ENCODE measurements at places on chromosomes 13 and 19. TPM values are rescaled to one million over a fixed set of nuclear protein-coding genes. Genes with fewer than 3 reads are reported as not detected.

- peaks cover 5% of the 10 kb centered on the region for H3K36me3 ChIP-seq
- no peak for DNase-seq
- peaks cover 67% of the 10 kb centered on the region for H3K4me1 ChIP-seq
- H3K27ac ChIP-seq = peak overlapping the region; percentile 62
Measured at GRCh38 chr13:40653527-40654318, 12.7 kb downstream of the FOXO1 start.

- H3K4me1 ChIP-seq = peaks cover 64% of the 10 kb centered on the region
- peak overlapping the region; percentile 83 for H3K27ac ChIP-seq
- no peak overlapping the region for H3K4me3 ChIP-seq
- peaks cover 10% of the 10 kb centered on the region for H3K36me3 ChIP-seq
- peaks cover 12% of the 10 kb centered on the region for H3K27me3 ChIP-seq
- DNase-seq = no peak
Measured at GRCh38 chr19:45424191-45425058, 708 bp upstream of the ERCC1 start.

DNA sequence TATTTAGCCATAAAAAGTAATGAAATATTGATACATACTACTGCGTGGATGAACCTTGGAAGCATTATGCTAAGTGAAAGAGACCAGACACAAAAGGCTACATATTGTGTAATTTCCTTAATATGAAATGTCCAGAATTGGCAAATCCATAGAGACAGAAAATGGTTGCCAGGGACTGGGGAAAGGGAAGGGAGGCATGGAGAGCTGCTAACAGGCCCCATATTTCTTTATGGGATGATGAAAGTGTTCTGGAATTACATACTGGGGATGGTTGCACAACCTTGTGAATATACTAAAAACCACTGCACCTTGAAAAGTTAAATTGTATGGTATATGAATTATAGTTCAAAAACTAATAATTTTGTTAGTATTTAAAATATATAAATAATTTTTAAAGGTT lies 3.6 kb downstream of the IFT88 start:
- H3K36me3 ChIP-seq = peaks cover 5% of the 10 kb centered on the region
- no peak overlapping the region for H3K4me3 ChIP-seq
- no peaks in the 10 kb centered on the region for H3K27me3 ChIP-seq
- H3K27ac ChIP-seq = no peak overlapping the region

DNA sequence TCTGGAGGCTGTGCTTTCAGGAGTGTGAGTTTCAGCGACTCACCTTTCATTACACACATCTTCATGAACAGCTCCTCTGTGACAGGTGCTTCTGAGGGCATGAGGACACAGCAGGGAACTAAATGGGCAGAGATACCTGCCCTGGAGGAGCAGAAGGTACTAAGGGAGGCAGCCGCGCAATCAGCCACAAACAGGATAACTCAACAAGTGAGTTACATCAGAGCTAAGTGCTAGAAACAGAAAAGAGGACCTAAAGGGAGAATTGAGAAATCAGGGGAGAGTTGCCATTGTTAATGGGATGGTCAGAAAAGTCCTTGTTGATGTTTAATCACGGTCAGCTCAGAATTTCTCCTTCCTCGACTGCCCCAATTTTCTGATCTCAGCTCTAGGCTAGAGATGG lies 42.5 kb downstream of the SYDE1 start:
- no peaks in the 10 kb centered on the region for H3K4me1 ChIP-seq
- H3K36me3 ChIP-seq = no peaks in the 10 kb centered on the region
- no peak overlapping the region for H3K27ac ChIP-seq

- H3K27ac ChIP-seq = no peak overlapping the region
- no peaks in the 10 kb centered on the region for H3K4me1 ChIP-seq
- no peaks in the 10 kb centered on the region for H3K36me3 ChIP-seq
- DNase-seq = no peak
Measured at GRCh38 chr19:38565691-38566105, 52.1 kb downstream of the MAP4K1 start.

- no peaks in the 10 kb centered on the region for H3K4me1 ChIP-seq
- H3K27me3 ChIP-seq = no peaks in the 10 kb centered on the region
- no peaks in the 10 kb centered on the region for H3K36me3 ChIP-seq
- no peak for DNase-seq
Measured at GRCh38 chr13:112142401-112142930, 75.5 kb downstream of the SOX1 start.

DNA sequence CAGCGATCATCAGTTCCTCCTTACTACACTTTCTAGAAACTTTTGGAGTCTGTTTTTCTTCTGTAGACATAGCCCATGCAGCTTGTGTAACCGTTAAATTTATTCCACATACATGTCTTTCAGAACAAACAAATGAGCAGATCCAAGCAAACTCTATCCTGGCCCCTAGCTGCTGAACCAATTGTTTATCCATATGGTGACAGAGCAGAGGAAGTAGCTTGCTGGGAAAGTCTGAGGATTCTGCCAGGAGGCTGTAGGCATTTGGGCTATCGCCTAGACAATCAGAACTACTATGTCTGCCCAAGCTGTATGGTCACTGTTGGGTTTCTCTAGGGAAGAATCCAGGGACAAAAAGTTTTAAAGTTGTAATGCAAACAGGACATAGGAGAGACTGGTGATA lies 343.7 kb downstream of the SPRY2 start:
- no peak overlapping the region for H3K27ac ChIP-seq
- no peak for DNase-seq
- peaks cover 2% of the 10 kb centered on the region for H3K4me1 ChIP-seq
- no peak overlapping the region for H3K4me3 ChIP-seq
- H3K27me3 ChIP-seq = no peaks in the 10 kb centered on the region

DNA sequence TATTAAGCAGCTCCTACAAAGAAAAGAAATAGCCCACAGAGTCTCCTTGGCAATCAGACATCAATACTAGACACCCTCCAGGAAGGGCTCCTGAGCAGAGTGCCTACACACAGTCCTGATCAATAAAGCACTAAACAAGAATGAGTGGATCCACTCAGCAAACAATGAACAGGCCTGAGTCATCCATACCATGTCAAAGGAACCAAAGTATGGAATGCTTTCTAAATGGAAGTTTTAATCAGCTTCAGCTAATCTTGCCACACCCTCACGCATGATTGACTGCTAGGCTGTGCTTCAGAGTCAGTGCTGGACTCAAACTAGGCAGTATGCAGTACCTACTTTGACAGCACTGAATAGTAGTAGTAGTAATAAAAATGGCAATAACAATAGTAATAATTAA lies 392.7 kb upstream of the HTR2A start:
- H3K36me3 ChIP-seq = no peaks in the 10 kb centered on the region
- H3K27me3 ChIP-seq = no peaks in the 10 kb centered on the region
- no peak for DNase-seq
- no peaks in the 10 kb centered on the region for H3K4me1 ChIP-seq

- no peak overlapping the region for H3K27ac ChIP-seq
- H3K36me3 ChIP-seq = no peaks in the 10 kb centered on the region
- H3K27me3 ChIP-seq = peaks cover 2% of the 10 kb centered on the region
- no peaks in the 10 kb centered on the region for H3K4me1 ChIP-seq
- H3K4me3 ChIP-seq = no peak overlapping the region
- no peak for DNase-seq
Measured at GRCh38 chr13:41302743-41303142, 8.3 kb upstream of the NAA16 start.

DNA sequence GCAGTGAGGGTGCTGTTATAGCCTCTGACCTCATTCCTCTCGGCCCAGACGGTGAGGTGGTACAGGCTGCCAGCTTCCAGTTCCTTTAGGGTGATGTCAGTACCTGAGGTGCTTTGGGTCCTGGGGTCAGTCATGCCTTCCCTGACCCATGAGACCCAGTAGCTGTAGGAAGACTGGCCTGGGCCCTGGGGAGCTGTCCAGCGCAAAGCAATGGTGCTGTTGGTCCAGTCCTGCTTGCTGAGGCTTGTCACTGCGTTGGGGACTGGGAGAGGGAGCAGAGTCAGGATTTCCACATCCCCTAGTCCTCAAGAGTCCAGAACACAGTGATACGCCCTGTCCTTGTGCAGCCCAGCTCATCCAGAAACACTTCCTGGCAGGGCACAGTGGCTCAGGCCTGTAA lies 10.7 kb downstream of the PTPRH start:
- peaks cover 52% of the 10 kb centered on the region for H3K27me3 ChIP-seq
- no peak overlapping the region for H3K4me3 ChIP-seq
- H3K36me3 ChIP-seq = no peaks in the 10 kb centered on the region
- no peak overlapping the region for H3K27ac ChIP-seq
- DNase-seq = no peak

- H3K36me3 ChIP-seq = peaks cover 2% of the 10 kb centered on the region
- no peak overlapping the region for H3K27ac ChIP-seq
- no peak for DNase-seq
- H3K4me3 ChIP-seq = no peak overlapping the region
- no peaks in the 10 kb centered on the region for H3K4me1 ChIP-seq
Measured at GRCh38 chr13:20588529-20589110, 21.7 kb downstream of the IFT88 start.

The ZNF540 gene
- 13.8 TPM for total RNA-seq

The MBOAT7 gene
- 29.6 TPM for total RNA-seq

The TINCR gene
- total RNA-seq = 1.9 TPM

The CASP14 gene
- total RNA-seq = not detected

The ZNF737 gene
- total RNA-seq = 34.8 TPM

All from T-cell (primary cell).